NCI-H2029 treated with DMSO at 0.1 percent for 48 hours (cell line): ENCODE measurements at places on chromosomes 4 and X.

DNA sequence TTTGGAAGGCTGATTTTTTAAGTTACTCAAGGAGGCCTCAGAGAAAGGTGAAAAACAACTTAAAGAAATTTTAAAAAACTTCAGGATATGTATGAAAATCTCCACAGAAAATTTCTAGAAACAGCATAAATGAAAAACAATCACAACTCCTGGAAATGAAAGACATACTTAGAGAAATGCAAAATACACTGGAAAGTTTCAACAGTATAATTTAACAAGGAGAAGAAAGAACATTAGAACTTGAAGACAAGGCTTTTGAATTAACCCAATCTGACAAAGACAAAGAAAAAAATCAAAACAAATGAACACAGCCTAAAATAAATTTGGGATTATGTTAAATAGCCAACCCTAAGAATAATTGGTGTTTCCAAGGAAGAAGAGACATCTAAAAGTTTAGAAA, 300.5 kb downstream of the ANTXR2 start:
- DNase-seq, result no peak

- DNase-seq, result no peak
These were observed 638.7 kb upstream of the TENM3 start for GRCh38 chr4:181604546-181604945.

- DNase-seq, result no peak
These were observed 2.4 kb upstream of the FGFRL1 start for GRCh38 chr4:1008840-1009541.

- no peak for DNase-seq
These were observed 173.9 kb downstream of the WDFY3 start for GRCh38 chr4:84792366-84793301.

GRCh38 chr4:15037923-15038541, 35.8 kb downstream of the CPEB2 start:
- no peak for DNase-seq

DNA sequence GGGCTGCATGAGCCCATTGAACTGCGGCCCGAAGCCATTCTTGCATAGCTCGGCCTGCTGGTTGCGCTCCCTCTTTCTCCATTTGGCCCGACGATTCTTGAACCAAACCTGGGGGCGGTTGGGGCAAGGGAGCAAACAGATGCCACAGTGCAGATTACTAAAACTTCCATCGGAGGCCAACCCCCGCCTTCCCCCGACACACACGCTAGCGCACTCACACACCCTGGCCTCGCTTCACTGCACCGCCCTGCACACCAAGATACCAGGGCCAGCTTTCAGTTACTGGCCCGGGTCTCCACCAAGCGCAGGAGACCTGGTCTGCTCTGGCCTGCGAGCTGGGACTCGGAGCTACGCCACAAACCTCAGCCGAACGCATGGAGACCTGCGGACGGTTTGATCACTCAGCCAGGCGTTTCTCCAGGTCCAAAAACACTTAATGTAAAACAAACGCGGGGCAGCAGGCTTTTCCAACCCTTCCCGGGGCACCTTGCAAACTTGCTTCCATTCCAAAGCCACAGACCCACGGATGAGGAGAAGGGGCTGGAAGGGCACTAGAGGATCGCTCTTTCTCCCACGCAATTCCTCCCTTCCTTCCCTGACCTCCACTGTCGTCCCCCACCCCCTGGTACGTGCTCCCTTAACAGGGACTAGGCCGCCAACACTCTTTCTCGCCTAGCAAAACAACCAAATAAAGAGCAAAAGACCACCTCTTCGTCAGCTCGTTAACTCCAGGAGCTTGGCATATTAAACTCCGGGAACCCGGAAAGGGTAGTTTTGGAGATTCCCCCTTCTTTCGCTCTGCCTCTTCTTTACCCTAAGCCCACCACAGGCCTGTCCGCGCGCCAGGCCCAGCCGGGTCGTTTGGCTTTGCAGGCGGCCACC, 4.1 kb downstream of the PITX2 start:
- DNase-seq, result no peak

GRCh38 chrX:55196688-55197087, 23.5 kb upstream of the PAGE5 start:
- no peak for DNase-seq

DNA sequence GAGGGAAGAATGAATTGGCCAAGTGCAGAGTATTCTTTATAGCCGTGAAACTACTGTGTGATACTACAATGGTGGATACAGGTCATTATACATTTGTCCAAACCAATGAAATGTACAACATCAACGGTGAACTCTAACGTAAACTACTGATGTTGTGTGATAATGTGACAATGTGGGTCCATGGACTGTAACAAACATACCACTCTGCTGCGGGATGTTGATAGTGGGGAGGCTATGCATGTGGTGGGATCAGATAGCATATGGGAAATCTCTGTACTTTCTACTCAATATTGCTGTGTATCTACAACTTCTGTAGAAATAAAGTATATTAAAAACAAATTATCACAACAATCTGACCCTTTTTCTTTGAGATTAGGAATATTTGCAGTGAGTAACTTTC, 101.1 kb downstream of the TEX13C start:
- DNase-seq, result no peak

- no peak for DNase-seq
These were observed 512.2 kb upstream of the INTU start for GRCh38 chr4:127120441-127121090.

GRCh38 chr4:83112678-83113428, 1.7 kb downstream of the PLAC8 start:
- DNase-seq, result peak; percentile 87

DNA sequence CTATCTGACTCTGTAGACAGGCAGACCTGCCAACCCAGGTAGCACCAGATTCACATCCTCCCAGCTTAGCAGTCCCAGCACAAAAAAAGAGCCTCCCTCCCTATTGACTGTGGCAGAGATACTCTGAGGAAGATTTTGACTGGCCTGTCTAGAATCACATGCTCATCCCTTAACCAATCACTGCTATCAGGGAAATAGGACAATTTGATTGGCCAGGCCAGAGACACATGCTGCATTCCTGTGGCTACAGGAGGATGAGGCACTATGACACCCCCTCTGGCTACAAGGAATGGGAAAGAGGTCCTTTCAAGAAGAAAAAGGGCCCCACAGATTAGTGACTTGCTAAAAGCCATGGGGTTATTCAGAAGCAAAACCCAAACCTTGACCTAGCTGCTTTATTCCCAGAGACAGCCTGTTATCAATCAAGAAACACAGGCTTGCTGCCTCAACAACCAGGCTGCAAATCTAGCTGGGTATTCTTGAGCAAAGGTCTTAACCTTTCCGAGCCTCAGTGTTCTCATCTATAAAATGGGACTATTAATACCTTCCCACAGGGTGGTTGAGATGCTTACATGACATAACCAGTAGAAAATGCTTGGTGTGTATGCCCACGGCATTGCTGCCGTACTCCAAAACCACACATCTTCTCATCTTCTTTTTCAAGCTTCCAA, 147.6 kb downstream of the BCOR start:
- DNase-seq, result no peak

- DNase-seq, result no peak
These were observed 4.4 kb upstream of the MAEA start for GRCh38 chr4:1285151-1285789.

DNA sequence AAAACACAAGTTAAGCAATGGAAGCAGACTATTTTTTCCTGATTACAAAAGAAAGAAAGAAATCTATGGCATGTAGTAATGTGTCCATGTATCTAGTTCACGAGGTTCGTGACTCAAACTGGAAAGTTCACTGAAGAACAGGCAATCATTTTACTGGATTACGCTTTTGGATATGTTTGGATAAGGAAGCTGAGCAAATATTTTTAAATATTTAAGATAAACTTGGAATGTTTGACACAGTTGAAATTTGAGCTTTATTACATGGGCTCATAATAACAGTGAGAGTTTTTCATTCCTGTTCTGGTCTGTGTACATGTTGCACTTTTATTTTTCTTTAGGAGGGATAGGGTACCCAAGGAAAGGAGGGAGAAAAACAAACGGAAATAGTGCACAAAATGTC, 244.2 kb upstream of the GK2 start:
- no peak for DNase-seq
